Mesothelial cell of epicardium (in vitro differentiated cells): ENCODE measurements at places on chromosomes 1 and 21. TPM values are rescaled to one million over a fixed set of nuclear protein-coding genes. Genes with fewer than 3 reads are reported as not detected.
A peak's percentile ranks its signal among the peaks of the same experiment; 100 is the strongest.

DNA sequence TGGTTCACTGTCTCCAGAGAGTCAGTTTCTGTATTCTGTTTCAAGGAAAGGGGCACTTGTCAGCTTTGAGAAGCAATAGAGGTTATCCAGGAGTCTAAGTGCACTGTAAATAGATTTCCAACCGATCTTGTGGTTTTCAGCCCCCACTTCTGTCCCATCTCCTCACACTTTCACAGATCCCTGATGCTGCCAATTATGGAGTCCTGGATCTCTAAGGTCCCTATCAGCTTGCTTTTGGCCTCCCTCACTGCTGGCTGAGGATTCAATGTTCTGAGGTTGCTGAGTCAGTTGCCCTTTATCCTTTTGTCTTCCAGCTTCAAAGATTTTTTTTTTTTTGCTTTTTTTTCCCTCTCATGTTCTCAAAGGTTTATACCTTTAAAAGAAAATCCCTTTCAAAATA, 98.4 kb downstream of the DIRAS3 start:
- no peak overlapping the region for H3K27ac ChIP-seq
- no peak for DNase-seq
- H3K27me3 ChIP-seq: no peaks in the 10 kb centered on the region
- H3K36me3 ChIP-seq: no peaks in the 10 kb centered on the region
- peaks cover 16% of the 10 kb centered on the region for H3K4me1 ChIP-seq

KRTAP19-3 gene
- not detected in 3 replicates for total RNA-seq

GRCh38 chr1:214364386-214364785, 83.4 kb downstream of the SMYD2 start:
- H3K27me3 ChIP-seq: no peaks in the 10 kb centered on the region
- DNase-seq: no peak
- H3K4me3 ChIP-seq: no peak overlapping the region
- peak overlapping the region; percentile 59 for H3K27ac ChIP-seq
- H3K4me1 ChIP-seq: peaks cover 10% of the 10 kb centered on the region

DNA sequence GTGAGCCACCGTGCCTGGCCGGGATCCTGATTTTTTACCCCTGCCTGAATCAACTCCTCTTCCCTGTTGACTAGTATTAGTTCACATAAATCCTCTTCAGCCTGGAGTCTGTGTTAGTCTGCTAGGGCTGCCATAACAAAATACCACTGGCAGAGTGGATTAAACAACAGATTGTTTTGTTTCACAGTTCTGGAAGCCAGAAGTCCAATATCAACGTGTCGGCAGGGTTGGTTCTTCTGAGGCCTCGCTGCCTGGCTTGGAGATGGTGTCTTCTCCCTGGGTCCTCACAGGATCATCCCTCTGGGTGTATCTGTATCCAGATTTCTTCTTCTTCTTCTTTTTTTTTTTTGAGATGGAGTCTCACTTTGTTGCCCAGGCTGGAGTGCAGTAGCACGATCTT, 18.2 kb downstream of the DOP1B start:
- no peak overlapping the region for H3K4me3 ChIP-seq
- H3K27ac ChIP-seq: no peak overlapping the region
- H3K27me3 ChIP-seq: no peaks in the 10 kb centered on the region

G0S2 gene
- total RNA-seq: 3.6 to 5.6 TPM (median 4.1 TPM) in 3 replicates

GRCh38 chr1:36109041-36109679, 15.9 kb downstream of the COL8A2 start:
- no peaks in the 10 kb centered on the region for H3K36me3 ChIP-seq
- H3K4me1 ChIP-seq: peaks cover 13% of the 10 kb centered on the region
- no peak for DNase-seq
- peak overlapping the region; percentile 66 for H3K27ac ChIP-seq
- H3K4me3 ChIP-seq: no peak overlapping the region

GRCh38 chr1:218297867-218298266, 12.8 kb downstream of the RRP15 start:
- H3K27me3 ChIP-seq: no peaks in the 10 kb centered on the region
- H3K4me3 ChIP-seq: no peak overlapping the region

S100A4 gene
- total RNA-seq: 7.8 to 12.7 TPM (median 10.2 TPM) in 3 replicates

BATF3 gene
- 0.84 to 1.0 TPM (median 1.0 TPM) in 3 replicates for total RNA-seq

CHI3L1 gene
- 0.13 to 0.32 TPM (median 0.22 TPM) in 3 replicates for total RNA-seq

GRCh38 chr1:217495249-217495648, 135.6 kb downstream of the GPATCH2 start:
- peaks cover 6% of the 10 kb centered on the region for H3K4me1 ChIP-seq
- no peak for DNase-seq
- H3K36me3 ChIP-seq: peaks cover 7% of the 10 kb centered on the region

DNA sequence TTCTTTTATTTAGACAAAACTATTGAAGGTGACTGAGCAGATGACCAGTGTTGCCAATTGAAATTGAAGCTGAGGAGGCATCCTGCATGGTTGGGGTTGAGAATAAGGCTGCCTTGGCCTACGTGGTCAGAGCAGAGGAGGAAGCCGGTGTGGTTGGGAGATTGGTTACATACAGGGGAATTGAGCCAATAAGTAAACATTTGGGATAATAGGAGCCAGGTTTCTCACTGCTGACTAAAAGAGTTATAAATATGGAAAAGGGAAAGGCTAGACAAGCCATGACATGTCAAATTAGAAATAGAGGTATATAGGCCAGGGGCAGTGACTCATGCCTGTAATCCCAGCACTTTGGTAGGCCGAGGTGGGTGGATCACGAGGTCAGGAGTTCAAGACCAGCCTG, 15.8 kb downstream of the SNX7 start:
- peaks cover 25% of the 10 kb centered on the region for H3K36me3 ChIP-seq
- H3K4me3 ChIP-seq: no peak overlapping the region
- no peaks in the 10 kb centered on the region for H3K27me3 ChIP-seq
- no peak for DNase-seq

HRNR gene
- not detected in 3 replicates for total RNA-seq

DNA sequence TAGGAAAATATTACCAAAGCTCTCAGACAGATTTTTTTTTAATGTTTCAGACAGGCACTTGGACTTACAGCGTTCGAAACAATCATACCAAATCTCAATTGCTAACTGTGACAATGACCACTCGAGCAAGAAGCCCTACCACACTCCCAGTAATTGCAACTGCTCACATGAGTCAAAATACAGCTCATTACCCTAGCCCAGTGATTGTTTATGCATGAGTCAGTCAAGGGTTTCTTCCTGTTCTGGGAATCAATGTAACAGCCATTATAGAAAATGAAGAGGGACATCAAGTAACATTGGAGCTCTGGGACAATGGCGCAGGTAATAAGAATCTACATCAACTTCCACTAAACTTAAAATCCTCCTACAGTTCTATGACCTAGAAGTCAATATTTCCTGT, 56.1 kb upstream of the SH3GLB1 start:
- no peaks in the 10 kb centered on the region for H3K4me1 ChIP-seq
- no peak overlapping the region for H3K4me3 ChIP-seq
- H3K27me3 ChIP-seq: no peaks in the 10 kb centered on the region
- DNase-seq: no peak
